ENCODE measurements at places on chromosomes 13 and 19.

- DNase-seq = no peak
Observed at GRCh38 chr13:93004919-93005318, 221.7 kb upstream of the GPC6 start.

- DNase-seq = no peak
Observed at GRCh38 chr19:51161266-51161665, 19.2 kb downstream of the SIGLEC7 start.

- no peak for DNase-seq
Observed at GRCh38 chr13:111187960-111188541, 72.9 kb downstream of the ARHGEF7 start.

DNA sequence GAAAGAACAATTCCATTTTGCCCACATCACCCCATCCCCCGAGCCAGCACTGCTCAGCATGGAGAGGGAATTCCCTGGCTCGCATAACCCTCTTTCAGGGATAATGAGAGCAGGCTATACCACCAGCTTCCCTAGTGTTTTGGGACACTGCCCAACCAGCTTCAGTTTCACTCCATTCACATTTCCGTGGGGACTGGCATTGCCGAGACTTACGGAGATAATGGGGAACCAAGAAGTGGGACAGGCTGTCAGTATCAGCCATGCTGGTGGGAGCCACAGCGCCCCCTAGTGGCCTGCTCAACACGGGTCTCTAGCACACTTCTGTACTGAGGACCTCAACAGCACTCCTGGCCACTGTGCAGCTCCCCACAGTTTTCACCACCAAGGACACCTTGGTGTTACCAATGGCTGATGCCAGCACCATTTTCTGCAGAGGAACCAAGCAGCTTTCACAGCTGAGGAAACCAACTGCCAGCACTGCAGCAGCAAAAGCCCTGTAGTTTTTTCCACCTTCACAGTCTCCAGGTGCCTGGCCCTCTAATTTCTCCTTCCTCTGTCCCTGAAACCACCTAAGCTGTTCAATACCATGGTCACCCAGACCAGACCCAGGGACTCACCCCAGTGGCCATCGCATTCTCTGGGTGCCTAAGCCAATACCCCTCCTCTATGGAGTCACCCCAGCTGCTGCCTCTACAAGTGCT lies 23.7 kb downstream of the SLC6A16 start:
- DNase-seq = peak; percentile 53

- DNase-seq = no peak
Observed at GRCh38 chr13:98652721-98653462, 76.0 kb upstream of the STK24 start.

DNA sequence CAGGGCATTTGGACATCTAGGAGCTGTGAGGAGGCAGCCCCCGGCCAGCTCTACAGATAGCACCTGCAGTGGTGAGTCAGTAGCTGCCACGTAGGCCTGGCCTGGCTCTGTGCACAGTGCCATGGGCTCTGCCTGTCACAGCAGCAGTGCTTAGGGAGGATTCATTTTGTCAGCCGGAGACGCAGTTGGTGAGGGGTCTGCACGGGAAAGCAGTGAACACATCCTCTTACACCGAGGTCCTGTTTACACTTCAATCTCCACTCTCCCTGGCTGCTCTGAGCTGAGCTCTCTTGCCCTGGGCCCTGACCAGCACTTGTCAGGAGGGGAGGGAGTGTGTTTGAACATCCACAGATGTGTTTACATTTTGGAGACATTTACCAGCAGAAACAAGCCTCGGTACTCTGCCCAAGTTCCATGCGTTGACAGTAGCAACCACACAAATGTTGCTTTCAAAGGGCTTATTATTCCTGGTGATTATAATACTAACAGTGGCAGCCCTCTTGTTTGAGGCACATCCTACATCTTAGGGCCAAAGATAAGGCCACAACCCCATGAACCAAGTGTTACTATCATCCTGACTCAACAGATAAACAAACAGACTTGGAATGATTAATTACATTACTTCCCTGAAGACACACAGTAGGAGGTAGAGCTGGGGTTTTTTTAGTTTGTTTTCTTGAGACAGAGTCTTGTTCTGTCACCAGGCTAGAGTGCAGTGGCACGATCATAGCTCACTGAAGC lies 148.9 kb downstream of the USP12 start:
- no peak for DNase-seq

Measured in amygdala (tissue), 56 donors.